DMS 273 treated with DMSO at 0.1 percent for 48 hours (cell line): ENCODE measurements at places on chromosomes 11 and 22.
A peak's percentile ranks its signal among the peaks of the same experiment; 100 is the strongest.

DNA sequence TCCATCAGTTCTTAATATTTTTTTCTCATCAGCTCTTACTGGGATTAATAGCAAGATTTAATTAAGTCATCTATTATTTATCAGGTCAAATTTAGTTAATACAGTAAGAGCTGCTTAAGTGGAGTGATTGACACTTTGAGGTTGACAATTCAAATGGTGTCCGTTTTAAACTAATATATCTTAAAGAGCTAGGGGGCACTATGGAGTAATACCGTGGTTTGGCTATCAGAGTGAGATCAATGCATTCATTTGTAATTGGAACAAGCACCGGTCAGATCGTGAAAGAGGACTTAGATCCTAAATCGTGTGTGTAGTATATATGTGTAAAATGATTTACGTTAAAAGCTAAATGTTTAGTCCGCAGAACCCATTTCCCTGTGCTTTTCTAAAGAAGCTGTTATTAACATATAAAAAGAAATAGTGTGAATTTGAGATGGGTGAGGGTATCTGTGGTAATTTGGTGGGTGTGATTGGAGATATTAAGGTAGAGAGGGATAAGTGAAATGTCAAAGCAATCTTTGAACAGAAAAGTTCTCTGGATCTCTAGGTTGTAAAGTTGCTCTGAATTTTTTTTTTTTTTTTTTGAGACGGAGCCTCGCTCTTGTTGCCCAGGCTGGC lies 2.3 kb downstream of the SIK2 start:
- peak; percentile 16 for DNase-seq

GRCh38 chr11:118152552-118153471 lies at the start of gene SCN4B:
TSS of gene SCN4B (minus strand) at chr11:118152823. CDS start at chr11:118152673, 150 bp downstream.
- DNase-seq, result no peak

DNA sequence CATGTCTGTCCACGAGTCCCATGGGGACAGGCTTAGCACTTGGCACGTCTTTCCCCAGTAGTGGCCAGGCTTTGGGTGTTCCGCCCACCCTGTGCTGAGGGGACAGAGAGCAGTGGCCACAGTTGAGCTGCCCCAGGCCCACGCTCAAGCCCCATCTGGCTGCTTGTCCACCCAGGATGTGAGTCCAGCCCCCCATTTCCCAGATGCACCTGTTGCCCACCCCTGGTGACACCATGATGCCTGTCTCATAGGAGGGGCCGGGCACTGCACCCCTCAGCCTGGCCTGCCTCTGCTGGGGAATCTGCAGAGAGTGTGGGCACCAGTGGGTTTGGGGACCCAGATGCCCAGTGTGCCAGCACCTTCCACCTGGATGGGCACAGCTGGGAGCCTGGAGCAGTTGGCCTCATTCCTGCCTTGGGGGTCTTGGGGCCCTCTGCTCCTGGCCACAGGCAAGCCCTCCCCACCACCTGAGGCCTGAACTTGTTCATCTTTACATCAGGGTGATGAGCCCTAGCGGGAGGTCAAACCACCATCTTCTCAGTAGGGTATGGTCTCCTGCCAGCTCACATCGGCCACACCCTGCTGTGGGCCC lies 5.7 kb downstream of the SIGIRR start:
- no peak for DNase-seq

DNA sequence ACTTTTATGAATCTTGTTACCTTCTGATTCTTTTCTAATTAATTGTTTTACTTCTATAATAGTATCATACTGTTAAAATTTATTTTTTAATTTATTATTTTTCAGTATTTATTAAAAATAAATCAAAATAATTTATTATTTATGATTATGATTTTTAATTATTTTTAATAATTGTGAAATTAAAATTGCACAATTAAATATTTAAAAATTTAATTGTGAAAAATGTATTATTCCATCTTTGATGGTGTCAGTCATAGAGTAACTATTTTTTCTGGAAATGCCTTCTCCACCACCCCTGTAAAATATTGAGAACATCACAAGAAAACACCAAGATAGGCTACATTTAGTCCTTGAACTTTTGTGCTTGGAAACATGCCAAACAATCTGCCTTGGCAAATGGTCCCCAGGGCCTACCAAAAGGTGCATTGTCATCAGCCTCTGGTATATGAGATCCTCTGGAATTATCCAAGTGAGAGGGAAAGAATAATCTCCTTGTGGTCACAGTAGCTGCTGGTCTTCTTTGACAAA lies at the start of gene OR8H2:
Gene OR8H2, plus strand, starts transcription at position 478 of the 528 bp plus-strand sequence. CDS start 1,356 bp downstream, outside the sequence.
- no peak for DNase-seq

DNA sequence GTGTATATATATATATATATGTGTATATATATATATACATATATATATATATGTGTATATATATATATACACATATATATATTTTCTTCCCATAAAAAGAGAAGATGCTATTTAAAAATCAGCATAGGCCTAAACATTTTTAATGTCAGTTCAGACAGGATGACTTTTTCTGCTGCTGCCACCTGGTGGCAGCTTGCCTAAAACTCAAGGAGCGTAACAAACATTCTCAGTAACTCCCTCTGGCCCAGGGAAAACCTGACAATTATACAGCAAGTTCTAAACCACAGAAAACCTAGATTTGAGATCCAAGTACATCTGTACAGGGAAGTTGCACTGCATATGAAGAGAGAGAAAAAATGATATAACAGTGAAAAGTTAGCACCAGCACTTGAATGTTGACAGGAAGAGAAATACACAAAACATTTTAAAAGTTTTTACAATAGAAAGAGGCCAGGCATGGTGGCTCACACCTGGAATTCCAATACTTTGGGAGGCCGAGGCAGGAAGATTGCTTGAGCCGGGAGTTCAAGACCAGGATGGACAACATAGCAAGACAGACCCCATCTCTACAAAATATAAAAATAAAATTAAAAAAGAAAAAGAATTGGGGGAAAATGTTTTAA lies 16.6 kb downstream of the OR8A1 start:
- no peak for DNase-seq

- DNase-seq, result no peak
These were observed 20.9 kb downstream of the TMPRSS13 start for GRCh38 chr11:117908109-117908895.

GRCh38 chr11:120632579-120632978 lies 121.0 kb downstream of the GRIK4 start:
- no peak for DNase-seq

DNA sequence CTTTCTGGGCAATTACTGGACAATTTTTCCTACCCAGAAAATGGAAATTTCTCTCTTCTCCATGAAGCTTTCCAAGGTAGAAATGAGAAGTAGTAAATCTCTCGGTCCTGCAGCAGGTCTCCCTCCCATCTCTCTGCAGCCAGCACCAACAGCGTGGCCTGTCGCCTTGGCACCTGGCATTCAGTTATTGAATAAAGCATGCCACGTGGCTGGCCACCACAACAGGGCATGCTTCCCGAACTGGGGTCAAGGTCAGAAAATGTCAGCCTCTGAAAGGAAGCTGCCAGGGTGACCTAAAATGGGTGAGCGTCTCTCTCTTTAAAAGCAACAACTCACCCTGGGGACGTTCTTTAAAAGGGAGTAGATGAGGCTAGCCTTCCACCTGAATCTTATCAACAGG lies 14.0 kb downstream of the CACNG2 start:
- DNase-seq, result no peak

DNA sequence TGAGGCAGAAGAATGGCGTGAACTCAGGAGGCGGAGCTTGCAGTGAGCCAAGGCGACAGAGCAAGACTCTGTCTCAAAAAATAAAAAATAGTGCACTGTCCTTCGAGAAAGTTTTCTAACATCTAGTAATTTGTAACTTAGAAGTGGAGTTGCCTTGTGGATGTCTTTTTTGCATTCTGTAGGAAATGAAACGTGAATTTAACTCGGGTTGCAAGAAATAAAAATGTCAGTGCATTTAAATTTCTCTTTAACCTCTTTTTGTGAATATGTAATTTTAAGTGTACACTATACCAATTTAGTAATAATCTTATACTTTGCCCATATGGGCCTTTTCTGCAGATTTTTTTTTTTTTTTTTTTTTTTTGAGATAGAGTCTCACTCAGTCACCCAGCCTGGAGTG lies 26.2 kb upstream of the CRKL start:
- no peak for DNase-seq

DNA sequence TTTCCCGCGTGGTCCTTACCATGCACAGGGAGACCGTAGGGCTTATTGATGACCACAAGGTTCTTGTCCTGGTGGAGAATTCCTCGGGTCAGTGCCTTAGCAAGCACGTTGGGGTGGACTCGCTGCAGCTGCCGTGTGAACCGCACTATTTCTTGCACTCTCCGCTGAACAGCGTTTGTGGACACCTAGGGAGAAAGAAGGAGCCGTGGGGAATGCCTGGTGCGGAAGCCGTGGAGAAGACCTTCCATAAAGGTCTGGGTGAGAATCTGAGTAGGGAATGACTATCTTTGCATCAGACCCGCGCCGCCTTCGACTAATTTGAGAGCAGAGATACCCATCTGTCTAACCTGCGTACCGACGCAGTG lies 597 bp downstream of the RPUSD4 start:
- no peak for DNase-seq

GRCh38 chr11:114295676-114296604 lies at the start of gene NNMT:
TSS of gene NNMT (plus strand) at chr11:114296399. CDS start at chr11:114296557, 158 bp downstream.
- DNase-seq, result no peak

DNA sequence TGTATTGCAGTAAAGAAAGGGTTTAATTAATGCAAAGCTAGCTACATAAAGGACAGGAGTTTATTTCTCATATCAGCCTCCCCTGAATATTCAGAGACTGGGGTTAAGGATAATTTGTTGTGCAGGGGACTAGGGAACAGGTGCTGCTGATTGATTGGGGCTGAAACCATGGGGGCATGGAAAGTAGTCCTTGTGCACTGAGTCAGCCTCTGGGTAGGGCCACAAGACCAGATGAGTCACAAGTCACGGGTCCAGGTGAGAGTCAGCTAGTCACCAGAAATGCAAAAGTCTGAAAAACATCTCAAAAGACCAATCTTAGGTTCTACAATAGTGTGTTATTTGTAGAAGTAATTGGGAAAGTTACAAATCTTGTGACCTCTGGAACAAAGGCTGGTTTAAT lies 32.9 kb upstream of the SYT13 start:
- DNase-seq, result no peak

DNA sequence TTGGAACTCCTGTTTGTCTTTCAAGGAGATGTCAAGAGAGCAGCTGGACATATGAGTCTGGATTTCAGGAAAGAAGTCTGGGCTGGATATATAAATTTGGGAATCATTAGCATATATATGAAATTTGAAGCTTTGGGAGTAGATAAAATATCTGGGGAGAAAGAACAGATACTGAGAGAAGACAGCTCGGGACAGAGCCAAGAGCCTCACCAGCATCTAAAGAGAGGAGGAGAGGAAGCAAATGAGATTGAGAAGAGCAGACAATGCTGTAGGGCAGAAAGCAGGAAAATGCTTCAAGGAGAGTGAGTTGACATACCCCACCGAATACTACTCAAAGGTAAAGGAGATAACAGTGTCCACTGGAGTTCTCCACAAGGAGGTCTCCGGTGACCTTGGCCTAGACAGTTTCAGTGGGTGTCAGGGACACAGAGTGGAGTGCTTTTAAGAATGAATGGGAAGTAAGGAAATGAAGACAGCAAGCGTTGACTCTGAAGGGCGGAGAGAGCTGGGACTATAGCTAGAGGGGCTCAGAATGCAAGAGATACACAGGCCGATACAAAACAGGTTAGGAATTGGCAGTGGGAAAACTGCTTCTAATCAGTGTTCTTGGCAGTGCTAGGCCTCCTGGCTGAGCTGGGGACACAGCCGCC lies 862 bp downstream of the APBB1 start:
- DNase-seq, result no peak

- no peak for DNase-seq
These were observed 1227.2 kb downstream of the JRKL start for GRCh38 chr11:97617031-97617430.

DNA sequence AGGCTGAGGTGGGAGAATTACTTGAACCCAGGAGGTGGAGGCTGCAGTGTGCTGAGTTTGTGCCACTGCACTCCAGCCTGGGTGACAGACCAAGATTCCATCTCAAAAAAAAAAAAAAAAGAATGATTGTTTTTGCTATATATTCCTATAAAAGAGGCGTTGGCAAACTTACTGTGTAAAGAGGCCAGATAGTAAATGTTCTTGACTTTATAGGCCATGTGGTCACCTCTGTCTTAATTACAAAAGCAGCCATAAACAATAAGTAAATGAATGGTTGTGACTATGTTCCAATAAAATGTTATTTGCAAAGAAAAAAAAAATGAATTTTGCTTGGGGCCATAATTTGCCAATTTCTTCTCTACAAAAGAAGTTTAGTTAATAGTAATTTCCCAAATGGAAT lies 12.3 kb downstream of the ATM start:
- no peak for DNase-seq

GRCh38 chr11:128905345-128906184 lies 14.4 kb downstream of the KCNJ5 start:
- DNase-seq, result no peak

GRCh38 chr11:47852053-47852452 lies 3.9 kb upstream of the NUP160 start:
- DNase-seq, result no peak

DNA sequence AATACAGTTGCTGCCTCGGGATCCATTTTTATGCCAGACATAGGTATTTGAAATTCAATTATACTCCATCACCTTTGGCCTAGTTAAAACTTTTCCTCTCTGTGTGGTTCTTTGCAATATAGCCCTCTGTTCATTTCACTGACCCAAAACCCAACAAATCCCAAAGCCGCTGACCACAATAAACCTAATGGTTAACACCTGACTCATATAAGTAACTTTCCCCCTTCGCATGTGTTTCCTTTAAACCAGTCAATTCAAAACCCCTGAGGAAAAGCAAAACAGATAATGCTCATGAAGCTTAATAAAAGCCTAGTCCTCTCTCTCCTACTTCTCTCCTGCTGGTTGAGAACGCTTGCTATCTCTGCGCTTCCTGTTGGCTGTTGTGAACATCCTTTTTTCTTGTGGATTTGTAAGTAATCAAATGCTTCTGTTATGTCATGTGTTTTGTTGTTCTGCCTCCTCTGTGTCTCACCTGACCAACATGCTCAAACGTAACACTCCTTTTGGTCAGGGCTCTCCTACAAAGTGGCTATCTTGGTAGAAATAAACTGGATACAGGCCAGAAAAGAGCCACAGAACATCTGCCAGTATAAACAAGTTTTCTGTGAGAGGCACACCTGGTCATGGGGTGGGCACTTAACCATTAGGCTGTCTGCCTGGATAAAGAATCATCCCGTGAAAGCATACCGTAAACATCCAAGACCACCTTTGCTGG lies 652.6 kb downstream of the METTL15 start:
- DNase-seq, result no peak

DNA sequence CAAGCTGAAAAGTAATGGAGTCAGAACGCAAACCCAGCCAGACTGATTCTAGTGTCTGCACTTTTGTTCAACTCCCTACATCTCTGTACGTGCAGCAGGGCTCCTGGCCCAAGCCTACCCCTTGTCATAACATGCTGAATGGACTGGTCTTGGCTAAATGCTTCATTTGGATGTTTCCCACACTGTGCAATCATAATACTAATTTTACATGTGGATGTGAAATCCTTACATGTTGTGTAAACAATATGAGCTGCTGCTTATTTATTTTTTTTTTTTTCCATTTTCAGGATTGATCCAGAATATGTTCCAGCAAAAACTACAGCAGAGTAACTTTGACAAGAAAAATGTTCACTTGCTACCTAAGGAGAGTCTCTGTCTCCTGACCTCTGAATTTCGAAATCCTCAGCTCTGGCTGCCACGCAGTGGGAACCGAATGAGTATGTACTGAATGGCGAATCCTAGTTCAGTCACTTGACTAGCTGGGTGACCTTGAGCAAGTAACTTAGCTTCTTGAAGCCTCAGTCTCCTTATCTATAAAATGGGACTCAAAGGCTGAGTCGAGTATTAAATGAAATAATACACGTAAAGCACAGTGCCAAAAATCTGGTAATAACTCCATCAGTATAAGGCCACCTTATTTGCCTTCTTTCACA lies 133.4 kb downstream of the EHF start:
- no peak for DNase-seq

- DNase-seq, result no peak
These were observed 36.3 kb downstream of the SLC5A1 start for GRCh38 chr22:32079130-32080089.
